AG20443 (cell line): ENCODE measurements at places on chromosomes 1 and 21.

GRCh38 chr1:179155615-179156014 is 73.7 kb downstream of the TOR3A start:
- DNase-seq, result no peak

- no peak for DNase-seq
Observed at GRCh38 chr1:54252371-54252936, 52.5 kb downstream of the MRPL37 start.

DNA sequence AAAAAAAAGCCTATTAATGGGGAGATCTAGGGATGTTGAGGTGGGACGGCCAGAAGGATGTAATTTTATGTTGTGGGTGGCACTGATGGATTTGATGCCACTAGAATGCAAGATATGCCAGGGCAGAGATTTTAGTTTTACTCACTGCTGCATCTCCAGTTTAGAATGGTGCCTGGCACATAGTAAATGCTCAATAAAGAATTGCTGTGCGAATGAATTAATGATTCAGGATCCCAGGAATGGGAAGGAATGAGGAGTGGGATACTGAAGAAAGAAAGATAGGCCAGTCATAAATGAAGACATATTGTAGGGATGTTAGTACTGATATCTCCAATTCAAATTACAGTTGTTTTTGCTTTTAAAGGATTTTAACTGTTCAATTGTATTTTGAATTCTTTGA is 72.6 kb downstream of the CAMTA1 start:
- DNase-seq, result no peak

GRCh38 chr1:8166406-8166805 is 140.3 kb upstream of the ERRFI1 start:
- DNase-seq, result no peak

- no peak for DNase-seq
Observed at GRCh38 chr1:33753087-33753856, 110.6 kb upstream of the HMGB4 start.

- no peak for DNase-seq
Observed at GRCh38 chr1:93537396-93537795, 89.5 kb downstream of the FNBP1L start.

DNA sequence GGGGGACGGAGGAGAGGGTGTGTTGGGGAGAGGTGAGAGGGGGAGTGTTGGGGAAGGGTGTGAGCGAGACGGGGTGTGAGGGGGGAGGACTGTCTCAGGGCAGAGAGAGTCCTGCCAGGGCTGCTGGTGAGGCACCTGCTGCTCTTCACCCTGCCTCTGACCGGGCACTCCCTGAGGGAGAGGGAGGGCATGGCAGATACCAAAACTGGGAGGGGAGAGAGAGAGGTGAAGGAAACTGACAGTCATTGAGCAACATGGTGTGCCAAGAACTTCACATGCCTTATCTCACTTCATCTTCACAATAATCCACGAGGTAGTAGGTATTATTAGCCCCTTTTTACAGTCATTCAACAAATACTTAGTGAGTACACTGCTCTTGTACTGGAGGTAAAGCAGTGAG is 61.3 kb upstream of the ARTN start:
- DNase-seq, result no peak

DNA sequence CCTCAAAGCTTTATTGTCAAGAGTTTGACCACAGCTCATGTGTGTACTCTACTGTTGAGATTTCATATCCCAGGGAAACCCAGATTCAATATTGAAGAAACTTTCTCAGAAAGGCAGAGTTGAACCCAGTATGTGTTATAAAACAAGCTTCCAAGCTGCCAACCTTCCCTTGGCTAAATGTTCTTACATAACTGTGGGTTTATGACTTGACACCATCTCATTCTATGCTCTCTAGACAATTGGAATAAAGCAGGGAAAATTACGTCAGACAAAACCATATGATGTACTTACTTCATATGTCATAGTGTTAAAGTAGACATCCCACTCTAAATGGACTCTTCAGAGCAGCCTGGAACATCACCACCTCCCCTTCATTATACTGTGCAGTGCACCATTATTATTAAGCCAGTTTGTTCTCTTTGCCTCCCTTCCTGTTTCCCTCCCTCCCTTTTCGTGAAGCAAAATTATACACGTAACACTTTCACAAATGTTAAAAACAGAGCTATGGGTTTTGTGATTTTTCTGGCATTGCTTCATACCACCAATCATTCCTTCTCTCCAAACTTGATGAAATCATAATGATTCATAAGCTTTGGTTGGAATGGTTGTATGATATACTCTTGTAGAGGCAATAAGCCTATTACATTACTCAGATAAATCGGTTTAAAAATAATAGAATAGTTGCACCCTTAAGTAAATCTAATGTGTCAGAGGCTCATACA is 507.2 kb downstream of the LTN1 start:
- peak; percentile 58 for DNase-seq

GRCh38 chr1:243710467-243710866 is 139.6 kb downstream of the AKT3 start:
- DNase-seq, result no peak
